Hair follicular keratinocyte (primary cell): ENCODE measurements at places on chromosomes 2 and 18. TPM values are rescaled to one million over a fixed set of nuclear protein-coding genes. Genes with fewer than 3 reads are reported as not detected.

Gene METTL5
- 90.5 and 106 TPM in 2 replicates for total RNA-seq

Gene NEURL3
- total RNA-seq, result not detected in 2 replicates

Gene EFHD1
- total RNA-seq, result not detected in 2 replicates

Gene TEKT4
- total RNA-seq, result not detected in 2 replicates

Gene GAREM2
- 0.19 and 0.94 TPM in 2 replicates for total RNA-seq

Gene UGT1A10
- total RNA-seq, result not detected in 2 replicates

Gene ZC3H8
- total RNA-seq, result 7.6 and 8.3 TPM in 2 replicates

Gene NXPH2
- 0.27 TPM in 1 of 2 replicates, not detected in the other for total RNA-seq

Gene SNTG2
- total RNA-seq, result 0.55 TPM in 1 of 2 replicates, not detected in the other

Gene VSNL1
- 12.8 and 17.3 TPM in 2 replicates for total RNA-seq

Gene CSRNP3
- total RNA-seq, result 0.80 and 5.9 TPM in 2 replicates

Gene CCDC178
- total RNA-seq, result not detected in 2 replicates

Gene NEMP2
- total RNA-seq, result 3.1 and 5.8 TPM in 2 replicates

Gene ABCG5
- total RNA-seq, result not detected in 2 replicates

Gene RAB6C
- not detected in 2 replicates for total RNA-seq

Gene HRH4
- 0.08 TPM in 1 of 2 replicates, not detected in the other for total RNA-seq

Gene ZEB2
- total RNA-seq, result 0.23 TPM in 1 of 2 replicates, not detected in the other

Gene ATP8B1
- 6.3 and 8.3 TPM in 2 replicates for total RNA-seq

Gene USP40
- 34.1 and 36.2 TPM in 2 replicates for total RNA-seq

Gene LRRC30
- not detected in 2 replicates for total RNA-seq

Gene CDC42EP3
- total RNA-seq, result 19.9 and 26.7 TPM in 2 replicates

Gene TP53I3
- 40.8 and 43.4 TPM in 2 replicates for total RNA-seq

Gene IL1RL1
- 1.5 and 4.3 TPM in 2 replicates for total RNA-seq

Gene STRADB
- total RNA-seq, result 13.6 and 20.6 TPM in 2 replicates

Gene MORN2
- total RNA-seq, result 9.6 and 16.9 TPM in 2 replicates

Gene METTL8
- 27.3 and 58.6 TPM in 2 replicates for total RNA-seq

Gene LRRTM4
- total RNA-seq, result not detected in 2 replicates

Gene EVA1A
- total RNA-seq, result 33.5 and 56.0 TPM in 2 replicates

Gene RALBP1
- total RNA-seq, result 64.2 and 67.2 TPM in 2 replicates

Gene CPLX4
- total RNA-seq, result not detected in 2 replicates

Gene AOX1
- 17.5 and 21.3 TPM in 2 replicates for total RNA-seq

Gene SCYGR3
- not detected in 2 replicates for total RNA-seq

Gene CNOT9
- total RNA-seq, result 51.0 and 76.6 TPM in 2 replicates

Gene VWC2L
- not detected in 2 replicates for total RNA-seq

Gene IL1F10
- 0.08 and 1.3 TPM in 2 replicates for total RNA-seq

Gene NYAP2
- not detected in 2 replicates for total RNA-seq

Gene FAM124B
- not detected in 2 replicates for total RNA-seq

Gene SERPINB11
- not detected in 2 replicates for total RNA-seq

Gene SERPINB2
- 51.8 and 59.3 TPM in 2 replicates for total RNA-seq

Gene HOXD4
- not detected in 2 replicates for total RNA-seq

Gene CFAP221
- total RNA-seq, result not detected in 2 replicates

Gene IL1RN
- total RNA-seq, result 16.9 and 21.4 TPM in 2 replicates

Gene PSMA8
- not detected in 2 replicates for total RNA-seq

Gene MCEE
- total RNA-seq, result 6.4 and 7.3 TPM in 2 replicates
